Colonic mucosa (tissue), 4 donors: ENCODE measurements at places on chromosomes 1 and 21. TPM values are rescaled to one million over a fixed set of nuclear protein-coding genes. Genes with fewer than 3 reads are reported as not detected.

VPS72 gene
- 38.8 TPM for total RNA-seq

SYT14 gene
- 0.03 TPM for total RNA-seq

FABP3 gene
- total RNA-seq, result 2.8 TPM

NECTIN4 gene
- total RNA-seq, result 4.6 TPM

DNA sequence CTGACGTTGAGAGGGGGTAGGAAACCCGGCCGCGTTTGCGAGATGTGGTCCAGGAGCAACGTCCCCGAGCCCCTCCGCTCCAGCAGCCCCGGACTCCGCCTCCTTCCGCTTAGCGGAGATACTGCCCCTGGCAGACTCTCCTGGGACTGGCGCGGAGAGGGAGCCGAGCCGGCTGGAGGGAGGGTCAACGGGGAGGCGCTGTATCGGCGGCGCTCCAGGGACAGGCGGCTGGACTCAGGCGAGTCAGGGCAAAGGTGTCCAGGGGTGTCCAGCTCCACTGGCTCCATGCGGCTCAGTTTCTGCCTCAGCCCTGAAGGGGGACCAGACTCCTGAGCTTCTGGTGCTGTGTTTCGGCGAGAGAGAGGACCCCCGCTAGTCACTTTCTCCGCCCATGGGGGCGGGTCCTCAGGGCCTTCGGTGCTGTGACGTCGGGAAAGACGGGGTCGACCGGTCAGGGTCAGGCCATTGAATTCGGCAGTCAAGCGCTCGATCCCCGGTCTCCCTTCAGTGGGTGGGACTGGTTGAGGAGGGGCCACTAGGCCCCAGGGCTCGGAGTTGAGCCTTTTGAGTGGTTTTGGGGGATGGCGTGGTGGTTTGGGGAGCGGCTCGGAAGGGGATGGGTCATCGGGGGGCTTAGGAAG is 2.8 kb upstream of the LIX1L start:
- peak; percentile 74 for DNase-seq

DNA sequence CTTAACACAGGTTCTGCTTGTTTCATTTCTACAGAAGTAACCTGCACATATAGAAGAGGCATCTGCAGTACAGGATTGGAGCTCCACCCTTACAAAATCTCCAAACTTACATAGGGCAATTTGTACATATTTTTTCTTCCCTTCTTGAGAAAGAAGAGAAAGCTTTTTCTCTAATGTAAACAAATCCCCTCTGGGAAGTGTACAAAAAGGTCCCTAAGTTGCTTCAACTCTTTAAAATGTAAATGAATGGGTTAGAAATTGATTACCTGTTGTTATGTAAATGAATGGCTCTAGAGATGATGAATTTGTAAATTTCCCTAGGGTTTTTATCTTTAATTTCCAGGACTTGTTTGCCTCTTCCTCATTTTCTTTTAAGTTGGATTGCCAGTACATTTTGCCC is 1183.7 kb downstream of the MRPL39 start:
- DNase-seq, result no peak

GRCh38 chr1:113732802-113733201 is 26.5 kb downstream of the PHTF1 start:
- DNase-seq, result no peak

GRCh38 chr21:35649186-35649585 is 411.1 kb downstream of the SETD4 start:
- DNase-seq, result no peak

DNA sequence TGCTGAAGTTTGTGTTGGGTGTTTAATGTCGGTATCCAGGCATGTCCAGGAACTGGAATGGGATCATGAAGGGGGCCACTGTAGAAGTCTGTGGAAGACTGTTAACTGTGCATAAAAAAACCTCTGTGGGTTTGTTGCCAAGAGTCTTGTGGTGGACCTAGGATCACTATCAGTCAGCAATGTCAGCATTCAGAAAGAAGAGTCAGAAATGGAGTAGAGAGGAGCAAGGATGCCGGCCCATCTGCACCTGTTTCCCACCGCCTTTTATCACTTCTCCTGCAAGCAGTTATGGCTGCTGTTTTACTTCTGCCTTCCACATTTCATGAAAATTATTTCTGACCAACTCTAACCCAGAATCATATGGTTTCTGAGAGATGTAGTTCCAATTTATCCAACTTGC is 36.7 kb downstream of the CLCA4 start:
- DNase-seq, result no peak

DNA sequence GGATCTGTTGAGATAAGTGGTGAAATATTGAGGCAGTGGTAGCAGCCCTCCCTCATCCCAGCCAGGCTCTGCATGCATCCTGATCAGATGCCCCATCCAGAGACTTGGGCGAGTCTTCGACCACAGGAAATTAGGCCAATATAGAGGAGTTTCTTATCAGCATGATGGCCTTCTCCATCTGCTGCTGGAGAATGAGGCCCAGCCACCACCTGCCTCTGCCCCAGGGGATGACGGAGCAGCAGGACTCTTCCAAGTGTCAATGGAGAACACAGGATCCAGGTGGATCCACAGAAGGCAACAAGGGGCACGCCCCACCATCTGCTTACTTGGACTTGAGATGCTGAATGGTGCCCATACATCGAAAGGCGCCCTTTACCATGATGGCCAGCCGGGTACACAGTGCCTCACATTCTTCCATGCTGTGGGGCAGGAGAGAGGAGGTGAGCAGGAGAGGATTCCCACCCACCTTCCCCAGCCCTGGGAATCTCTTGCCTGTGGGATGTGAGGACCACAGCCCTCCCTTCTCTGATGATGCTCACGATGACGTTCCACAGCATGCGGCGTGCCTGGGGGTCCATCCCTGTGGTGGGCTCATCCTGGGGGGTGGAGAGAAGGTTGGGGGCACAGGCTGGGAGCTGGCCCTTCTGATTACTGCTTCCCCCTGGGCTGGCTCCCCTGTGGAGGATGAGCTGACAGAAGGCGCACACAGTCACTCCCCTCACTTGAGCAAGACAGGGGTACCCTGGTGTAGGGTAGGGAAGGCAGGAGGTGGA is 91.5 kb upstream of the GCLM start:
- DNase-seq, result no peak

DNA sequence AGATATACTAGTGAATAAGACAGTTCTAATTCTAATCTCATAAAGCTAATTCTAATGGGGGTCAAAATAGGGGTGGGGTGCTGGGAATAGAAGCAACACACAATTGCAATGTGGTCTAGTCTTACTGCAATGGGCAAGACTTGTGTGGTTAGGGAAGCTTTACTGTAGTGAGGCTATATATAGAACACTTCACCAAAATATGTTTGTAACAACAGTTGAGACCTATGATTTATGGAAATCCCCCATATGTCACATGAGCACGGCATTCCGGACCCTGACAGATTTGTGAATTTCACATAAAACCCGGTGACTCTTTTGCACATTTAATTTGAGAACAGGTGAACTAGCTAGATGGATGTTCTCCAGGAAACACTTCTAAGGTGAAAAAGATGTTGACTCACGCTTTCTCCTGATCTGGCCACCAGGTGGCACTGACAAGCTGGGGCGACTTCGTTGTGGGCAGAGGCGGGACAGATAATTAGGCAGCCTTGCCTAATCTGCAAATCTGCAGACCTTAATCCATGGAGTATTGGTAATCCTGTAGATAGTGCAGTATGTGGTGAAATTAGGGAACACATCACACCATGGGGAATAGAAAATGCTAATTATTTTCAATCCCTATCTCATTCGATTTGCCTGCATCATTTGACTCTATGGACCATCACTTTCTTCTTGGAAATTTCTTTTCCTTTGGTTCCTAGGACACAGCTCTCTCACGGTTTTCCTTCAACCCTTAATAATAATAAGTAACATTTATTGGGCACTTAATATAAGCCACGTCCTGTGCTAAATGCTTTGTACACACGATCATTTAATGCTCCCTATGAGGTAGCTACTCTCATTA is 37.7 kb downstream of the KIAA0040 start:
- DNase-seq, result peak; percentile 81
